ENCODE measurements at places on chromosomes 3 and 15. TPM values are rescaled to one million over a fixed set of nuclear protein-coding genes. Genes with fewer than 3 reads are reported as not detected.

The C3orf85 gene
- not detected for total RNA-seq

The NAALADL2 gene
- total RNA-seq = 10.5 TPM

DNA sequence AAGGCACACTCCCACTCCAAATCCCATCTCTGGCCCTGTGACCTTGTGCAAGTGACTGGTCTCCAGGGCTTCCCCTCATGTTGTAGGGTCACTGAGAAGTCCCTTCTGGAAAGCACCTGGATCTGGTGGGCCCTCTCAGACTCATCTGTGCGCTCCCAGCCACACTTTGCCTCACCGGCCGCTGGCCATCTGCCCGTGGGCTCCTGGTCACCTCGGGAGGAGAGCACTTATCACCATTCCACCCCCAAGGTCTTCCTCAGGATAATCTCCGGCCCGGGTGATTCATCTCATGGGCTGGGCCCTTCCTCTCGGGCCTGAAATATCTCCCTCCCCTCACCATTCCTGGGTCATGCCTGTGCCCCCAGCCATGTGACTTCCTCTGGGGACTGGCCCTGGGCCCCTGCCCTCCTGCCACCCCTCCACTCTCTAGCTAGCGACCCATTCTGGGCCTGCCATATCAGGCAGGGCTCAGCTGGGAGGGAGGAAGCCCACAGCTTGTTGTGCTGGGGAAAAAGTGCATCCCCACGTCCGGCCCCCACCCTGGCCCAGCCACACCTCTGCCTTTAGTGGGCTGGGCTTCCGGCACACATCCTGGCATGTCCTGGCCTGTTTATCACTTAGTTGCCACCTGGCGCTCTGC lies 10.6 kb upstream of the WNT7A start:
- no peak for DNase-seq

GRCh38 chr15:50945725-50946124 lies 37.2 kb downstream of the AP4E1 start:
- DNase-seq = no peak

DNA sequence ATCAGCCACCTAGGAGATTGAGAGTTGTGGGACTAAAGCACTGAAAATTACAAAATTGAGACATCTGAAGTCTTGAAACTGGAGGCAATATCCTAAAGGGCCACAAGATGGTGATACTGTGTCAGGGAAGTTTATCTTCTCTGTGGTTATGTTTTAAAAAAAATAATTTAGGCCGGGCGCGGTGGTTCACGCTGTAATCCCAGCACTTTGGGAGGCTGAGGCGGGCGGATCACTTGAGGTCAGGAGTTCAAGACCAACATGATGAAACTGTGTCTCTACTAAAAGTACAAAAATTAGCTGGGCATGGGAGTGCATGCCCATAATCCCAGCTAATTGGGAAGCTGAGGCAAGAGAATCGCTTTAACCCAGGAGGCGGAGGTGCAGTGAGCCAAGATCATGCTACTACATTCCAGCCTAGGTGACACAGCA lies 17.9 kb upstream of the NIT2 start:
- DNase-seq = no peak
